CD4-positive, alpha-beta T cell treated with Interleukin-10 for 1 hour (primary cell): ENCODE measurements at places on chromosomes 11 and 22.

- no peak for DNase-seq
Observed at GRCh38 chr11:65552388-65552951, 5.7 kb downstream of the LTBP3 start.

- no peak for DNase-seq
Observed at GRCh38 chr11:17156283-17156682, 51.5 kb downstream of the PIK3C2A start.

GRCh38 chr11:69005183-69005630, 7.8 kb downstream of the MRGPRF start:
- no peak for DNase-seq

DNA sequence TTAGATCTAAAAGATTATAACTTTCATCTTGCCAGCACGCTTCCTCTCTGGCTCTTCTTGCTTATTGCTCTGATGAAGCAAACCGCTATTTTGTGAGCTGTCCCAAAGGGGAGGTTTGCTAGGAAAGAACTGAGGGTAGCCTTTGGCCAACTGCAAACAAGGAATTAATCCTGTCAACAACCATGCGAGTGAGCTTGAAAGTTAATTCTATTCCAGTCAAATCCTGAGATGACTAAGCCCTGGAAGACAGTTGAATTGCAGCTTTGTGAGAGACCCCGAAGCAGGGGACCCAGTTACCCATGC, 10.3 kb upstream of the RNF141 start:
- DNase-seq = no peak

- DNase-seq = no peak
Observed at GRCh38 chr11:70402016-70402415, 3.7 kb downstream of the CTTN start.

GRCh38 chr11:63603180-63603518, 11.1 kb downstream of the PLAAT3 start:
- no peak for DNase-seq

DNA sequence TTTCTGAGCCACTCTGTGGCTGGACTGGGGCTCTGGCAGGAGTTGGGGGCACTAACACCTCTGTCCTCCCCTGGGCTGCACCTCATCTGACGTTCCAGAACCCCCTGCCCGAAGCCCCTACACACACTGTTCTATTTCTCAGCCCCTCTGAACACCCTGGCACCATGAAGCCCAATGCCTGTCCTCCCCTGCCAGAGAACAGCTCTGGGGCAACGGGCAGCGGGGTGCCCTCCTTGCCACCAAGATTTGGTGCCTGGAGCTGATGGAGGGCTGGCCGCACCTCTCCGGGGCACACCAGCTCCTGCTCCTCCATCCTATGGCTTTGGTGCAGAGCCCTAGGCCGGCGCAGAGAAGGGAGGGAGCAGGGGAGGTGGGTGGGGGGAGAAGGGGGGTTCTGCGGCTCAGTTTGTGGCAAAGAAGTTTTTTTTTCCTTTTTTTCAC, 16.3 kb downstream of the DUSP8 start:
- DNase-seq = no peak

GRCh38 chr11:5809122-5809519, 397 bp downstream of the OR52N2 start:
- DNase-seq = peak; percentile 9
